ENCODE measurements at places on chromosomes 16 and 17. TPM values are rescaled to one million over a fixed set of nuclear protein-coding genes. Genes with fewer than 3 reads are reported as not detected.

Gene KRTAP4-9
- not detected for total RNA-seq

DNA sequence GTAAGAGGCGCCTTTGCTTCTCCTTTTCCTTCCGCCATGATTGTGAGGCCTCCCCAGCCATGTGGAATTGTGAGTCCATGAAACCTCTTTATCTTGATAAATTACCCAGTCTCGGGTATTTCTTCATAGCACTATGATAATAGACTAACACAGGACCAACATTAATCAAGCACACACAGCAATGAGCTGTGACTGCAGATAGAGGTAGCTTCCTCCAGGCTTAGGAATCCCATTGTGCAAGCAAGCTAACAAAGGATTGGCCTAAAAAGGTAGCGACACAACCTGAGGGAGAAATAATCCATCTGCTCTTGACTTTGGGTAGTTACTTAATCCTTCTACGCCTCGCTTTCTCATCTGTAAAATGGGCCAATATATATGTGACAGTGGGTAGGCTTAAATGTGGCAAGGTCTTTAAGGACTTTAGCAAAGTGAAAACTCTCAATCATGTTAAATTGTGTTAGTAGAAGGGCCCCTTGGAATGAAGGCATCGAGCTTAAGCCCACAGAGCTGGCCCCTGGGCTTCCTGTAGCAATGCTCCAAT lies 393.6 kb downstream of the SOX9 start:
- DNase-seq, result no peak
- peaks cover 2% of the 10 kb centered on the region for H3K27me3 ChIP-seq
- H3K4me3 ChIP-seq, result no peak overlapping the region
- H3K36me3 ChIP-seq, result no peaks in the 10 kb centered on the region
- H3K27ac ChIP-seq, result no peak overlapping the region

DNA sequence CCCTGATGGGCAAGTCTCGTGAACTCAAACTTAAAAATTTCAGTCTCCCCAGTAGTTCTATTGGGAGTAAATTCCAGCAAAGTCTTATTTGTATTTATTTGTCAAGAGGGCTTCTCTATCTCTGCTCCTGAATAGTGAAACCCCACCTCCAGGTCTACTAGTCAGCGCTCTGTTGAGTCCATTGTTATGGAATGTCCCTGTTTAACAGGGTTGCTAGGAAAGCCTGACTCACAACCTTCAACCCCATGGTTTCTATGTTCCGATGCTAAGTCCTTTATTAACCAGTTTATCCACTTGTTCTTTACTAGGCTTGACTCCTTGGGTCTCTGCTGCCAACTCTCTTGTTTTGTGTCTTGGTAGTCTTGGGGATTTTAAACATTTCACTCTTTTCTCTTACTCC lies 250.7 kb upstream of the MYOCD start:
- H3K27me3 ChIP-seq, result no peaks in the 10 kb centered on the region
- no peak overlapping the region for H3K27ac ChIP-seq
- H3K4me1 ChIP-seq, result peaks cover 5% of the 10 kb centered on the region
- DNase-seq, result no peak
- H3K4me3 ChIP-seq, result no peak overlapping the region
- H3K36me3 ChIP-seq, result no peaks in the 10 kb centered on the region

- no peak for DNase-seq
- no peaks in the 10 kb centered on the region for H3K4me1 ChIP-seq
- H3K4me3 ChIP-seq, result no peak overlapping the region
- no peak overlapping the region for H3K27ac ChIP-seq
- H3K27me3 ChIP-seq, result peaks cover 4% of the 10 kb centered on the region
Observed at GRCh38 chr16:88673716-88674379, 11.0 kb upstream of the MVD start.

Gene HOXB7
- 3.6 TPM for total RNA-seq

DNA sequence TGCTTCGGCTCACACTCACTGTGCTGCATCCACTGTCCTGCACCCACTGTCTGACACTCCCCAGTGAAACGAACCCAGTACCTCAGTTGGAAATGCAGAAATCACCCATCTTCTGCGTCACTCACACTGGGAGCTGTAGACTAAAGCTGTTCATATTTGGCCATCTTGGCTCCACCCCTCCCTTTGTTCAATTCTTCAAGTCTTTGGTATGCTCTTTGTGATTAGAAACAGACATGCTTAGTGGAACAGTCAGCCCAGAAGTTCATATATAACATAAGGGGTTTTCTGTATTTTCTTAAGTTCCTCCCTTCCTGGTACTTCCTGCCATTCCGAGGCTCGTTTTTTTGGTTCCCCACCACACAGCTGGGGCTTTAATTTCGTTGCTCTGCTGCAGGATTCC lies 398.5 kb upstream of the DYNLRB2 start:
- no peak for DNase-seq
- no peak overlapping the region for H3K27ac ChIP-seq
- H3K36me3 ChIP-seq, result no peaks in the 10 kb centered on the region
- H3K4me1 ChIP-seq, result no peaks in the 10 kb centered on the region
- no peak overlapping the region for H3K4me3 ChIP-seq
- H3K27me3 ChIP-seq, result no peaks in the 10 kb centered on the region

Gene OTOP3
- total RNA-seq, result not detected

Gene ZC3H18
- 49.3 TPM for total RNA-seq
